NCI-H1436 treated with DMSO at 0.1 percent for 48 hours (cell line): ENCODE measurements at places on chromosomes 6 and 20.

- no peak for DNase-seq
These were observed 116.2 kb upstream of the SYNDIG1 start for GRCh38 chr20:24353135-24353690.

- DNase-seq, result no peak
These were observed 100.9 kb upstream of the PRDM1 start for GRCh38 chr6:105985098-105985815.

DNA sequence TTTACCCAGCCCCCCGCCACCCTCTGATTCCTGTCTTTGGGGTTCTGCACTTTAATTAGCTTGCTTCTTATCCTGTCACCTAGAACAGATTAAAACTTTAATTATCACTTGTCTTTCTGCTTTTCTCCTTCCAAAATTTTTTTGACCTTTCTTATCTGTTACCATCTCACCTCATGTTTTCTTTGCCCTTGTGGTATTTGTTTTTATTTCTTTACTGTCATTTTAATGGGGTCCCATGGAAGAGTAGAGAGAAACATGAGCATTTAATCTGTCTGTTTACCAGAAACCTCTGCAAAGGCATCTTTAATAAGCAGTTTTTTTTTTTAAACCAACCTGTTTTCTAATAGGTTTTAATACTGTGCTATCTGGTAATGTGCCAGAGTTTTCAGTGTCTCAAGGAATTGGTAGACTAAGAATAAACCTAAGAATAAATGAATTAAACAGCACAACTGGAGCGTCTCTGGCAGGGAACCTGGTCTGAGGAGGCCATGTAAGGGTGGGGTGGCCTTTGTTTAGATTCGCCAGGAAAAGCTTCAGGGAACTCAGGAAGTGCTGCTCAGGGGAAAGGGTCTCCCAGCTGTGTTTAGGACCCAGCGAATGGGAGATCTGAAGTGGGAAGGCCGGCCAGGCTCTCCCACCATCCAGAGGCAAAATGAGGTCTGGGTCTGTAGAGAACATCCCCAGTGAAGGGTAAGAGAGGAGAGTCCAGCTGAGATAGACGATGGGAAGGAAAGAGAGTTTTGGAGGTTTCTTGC lies 69.8 kb downstream of the ARID1B start:
- DNase-seq, result no peak

GRCh38 chr6:56364827-56365339 lies 117.5 kb upstream of the COL21A1 start:
- DNase-seq, result no peak

DNA sequence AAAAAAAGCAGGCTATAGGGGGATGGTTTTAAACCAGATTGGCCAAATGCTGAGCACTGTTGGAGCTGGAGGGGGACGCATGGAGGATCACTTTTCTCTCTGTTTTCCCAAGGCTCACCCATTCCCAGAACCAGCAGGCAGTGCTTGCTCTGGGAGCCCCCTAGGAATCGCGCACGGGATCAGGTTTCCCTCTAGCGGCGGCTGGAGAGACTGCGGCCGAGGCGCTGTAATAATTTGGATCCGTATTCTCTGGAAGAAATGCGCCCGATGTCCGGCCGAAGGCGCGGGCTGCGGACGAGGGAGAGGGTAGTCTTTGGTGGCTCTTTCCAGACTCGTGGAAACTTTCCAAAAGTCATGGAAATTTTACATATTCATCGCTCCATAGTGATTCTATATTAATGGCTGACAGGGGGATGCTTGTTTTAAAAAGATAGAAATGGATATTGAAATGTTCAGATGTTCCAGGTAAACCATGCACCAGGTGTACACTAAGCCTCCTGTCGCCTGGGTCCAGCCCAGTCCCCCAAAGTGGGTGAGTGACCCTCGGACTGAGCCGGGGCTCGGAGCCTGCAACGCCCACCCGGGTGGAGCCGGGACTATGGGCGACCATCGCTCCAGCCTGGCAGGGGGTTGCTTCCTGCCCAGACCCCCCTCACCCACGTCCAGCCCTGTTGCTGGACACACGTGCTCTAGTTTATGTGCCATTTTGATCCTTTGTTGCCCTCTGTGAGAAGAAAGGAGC lies 78.7 kb upstream of the PHACTR3 start:
- DNase-seq, result no peak
